ENCODE measurements at places on chromosomes 2 and 18.

GRCh38 chr2:224442071-224442967 is 40.4 kb upstream of the FAM124B start:
- no peak for DNase-seq

DNA sequence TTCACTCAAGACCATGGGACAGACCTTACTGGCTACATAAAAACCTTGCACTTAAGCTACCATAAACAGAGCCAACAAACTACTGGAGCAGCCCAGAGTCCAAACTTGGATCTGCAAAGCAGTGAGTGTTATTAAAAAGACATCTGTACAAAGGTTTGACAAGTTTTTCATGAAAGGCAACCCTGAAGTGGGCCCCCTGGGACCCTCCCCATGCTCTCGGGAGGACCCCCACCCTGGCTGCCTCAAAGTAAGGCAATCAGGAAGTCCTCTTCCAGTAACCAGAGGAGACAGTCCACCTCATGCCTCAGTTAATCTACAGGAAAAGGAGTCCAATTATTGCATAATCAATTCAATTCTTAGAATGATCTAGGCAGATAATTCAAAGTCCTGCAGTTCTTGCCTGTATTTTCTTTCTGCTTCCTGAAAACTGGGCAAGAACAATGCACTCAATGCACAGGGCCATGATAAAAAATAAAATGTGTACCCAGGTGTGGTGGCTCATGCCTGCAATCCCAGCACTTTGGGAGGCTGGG is 69.7 kb downstream of the TBC1D8 start:
- no peak for DNase-seq

GRCh38 chr2:44360749-44361329 is 455 bp downstream of the PREPL start:
- no peak for DNase-seq

DNA sequence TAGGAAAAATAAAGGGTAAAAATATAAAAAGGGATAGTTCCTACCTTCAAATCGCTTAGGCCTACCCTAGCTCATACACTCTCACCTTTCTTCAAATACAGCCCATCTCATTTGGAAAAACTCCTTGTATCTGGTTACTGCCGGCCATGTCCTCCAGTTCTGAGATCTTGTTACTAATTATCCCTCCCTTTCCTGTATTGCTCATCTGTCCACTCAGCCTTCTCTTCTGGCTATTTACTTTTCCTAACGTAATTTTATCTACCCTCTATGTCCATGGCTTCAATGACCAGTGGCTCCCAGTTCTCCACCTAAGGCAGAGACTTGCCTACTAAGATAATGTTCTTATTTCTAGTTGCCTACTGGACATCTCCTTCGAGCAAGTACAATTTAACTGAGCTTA is 342.9 kb upstream of the ACVR2A start:
- DNase-seq: no peak

- DNase-seq: no peak
Measured at GRCh38 chr2:208049006-208049405, 23.7 kb upstream of the PLEKHM3 start.

DNA sequence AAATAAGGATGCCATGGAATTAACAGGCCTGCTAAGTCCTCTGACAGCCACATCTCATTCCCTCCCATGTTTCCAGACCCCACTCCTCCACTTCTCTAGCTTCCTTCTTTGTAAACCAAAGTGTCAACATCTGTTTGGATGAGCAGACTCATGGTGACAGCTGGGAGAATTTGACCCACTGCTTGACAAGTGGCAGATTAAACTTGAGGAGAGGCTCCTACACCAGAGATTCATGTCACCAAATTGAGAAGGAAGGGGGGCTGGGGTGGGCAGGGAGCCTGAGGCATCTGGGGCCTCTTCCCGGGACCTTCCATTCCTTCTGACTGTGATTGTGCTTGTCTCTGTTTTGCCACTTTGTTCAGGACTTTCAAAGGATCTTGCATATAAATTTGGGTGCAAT is 41.0 kb upstream of the IGFBP5 start:
- DNase-seq: no peak

DNA sequence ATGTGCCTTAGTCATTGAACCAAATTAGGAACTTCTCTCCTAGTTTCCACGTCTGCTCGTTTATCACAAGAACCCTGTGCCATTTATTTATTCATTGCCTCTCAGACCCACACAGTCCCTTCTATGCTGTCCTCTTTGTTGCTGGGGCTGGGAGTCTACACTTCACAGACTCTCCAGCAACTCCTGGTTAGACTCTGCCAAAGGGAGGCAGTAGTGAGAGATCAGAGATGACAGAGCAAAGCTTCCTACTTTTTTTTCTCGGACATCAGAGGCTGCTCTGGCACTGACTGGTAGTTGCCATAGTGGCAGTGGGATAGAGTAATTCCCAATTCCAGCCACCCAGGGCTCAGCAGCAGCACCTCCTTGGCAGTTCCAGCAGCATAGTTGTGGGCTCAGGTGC is 277.5 kb downstream of the BCL11A start:
- DNase-seq: no peak

DNA sequence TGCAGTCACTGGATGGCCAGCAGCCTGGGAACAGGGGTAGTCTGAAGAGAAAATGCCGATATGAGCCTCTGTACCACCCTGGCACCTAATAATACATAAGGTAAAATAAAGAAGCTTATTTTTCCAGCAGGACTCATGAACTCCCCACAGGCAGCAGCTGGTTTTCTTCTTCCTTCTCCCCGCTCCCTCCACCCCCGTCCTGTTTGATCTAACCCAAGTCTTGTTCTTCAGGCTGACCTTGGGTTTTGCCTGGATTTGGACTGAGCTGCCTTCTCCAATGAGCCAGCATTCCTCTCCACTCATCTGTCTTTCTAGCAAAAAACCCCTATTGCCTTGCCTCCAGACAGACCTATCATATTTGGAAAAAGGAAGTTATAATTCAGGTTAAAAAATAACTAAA is 111.8 kb downstream of the CELF4 start:
- no peak for DNase-seq

DNA sequence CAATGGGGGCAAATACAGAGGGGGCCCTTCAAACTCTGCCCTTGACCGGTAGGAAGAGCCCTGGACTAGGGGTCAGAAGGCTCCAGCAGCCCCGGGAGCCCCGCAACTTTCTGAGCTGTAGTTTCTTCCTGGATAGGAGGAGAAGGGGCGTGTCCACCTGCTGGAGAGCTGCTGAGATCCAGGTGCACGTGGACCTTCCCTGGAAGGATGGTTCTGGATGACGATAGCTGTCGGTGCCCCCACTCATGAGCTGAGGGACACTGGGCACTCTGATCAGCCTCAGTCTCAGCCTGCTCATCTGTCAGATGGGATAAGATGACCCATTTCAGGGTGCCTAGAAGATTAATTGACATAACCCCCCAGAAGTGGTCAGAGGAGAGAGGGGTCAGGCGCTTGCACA is 125.2 kb upstream of the HDAC4 start:
- no peak for DNase-seq

DNA sequence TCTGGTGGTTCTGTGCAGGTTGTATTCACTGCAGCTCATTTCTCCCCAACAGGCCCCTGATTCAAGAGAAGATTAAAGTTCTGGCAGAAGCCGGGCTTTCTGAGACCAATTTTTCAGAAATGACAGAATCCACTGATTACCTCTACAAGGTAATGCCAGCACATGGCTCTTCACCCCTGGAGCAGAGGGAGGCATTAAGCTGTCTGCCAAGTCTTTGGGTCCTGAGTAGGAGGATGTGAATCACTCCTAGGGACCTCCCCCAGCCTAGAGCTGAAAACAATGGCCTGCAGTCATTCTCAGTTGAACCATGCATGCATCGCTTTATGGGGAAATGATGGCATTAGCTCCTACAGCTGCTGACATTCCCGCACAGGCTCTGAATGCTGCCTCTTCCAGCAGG is 20.5 kb upstream of the RPL37A start:
- DNase-seq: no peak

DNA sequence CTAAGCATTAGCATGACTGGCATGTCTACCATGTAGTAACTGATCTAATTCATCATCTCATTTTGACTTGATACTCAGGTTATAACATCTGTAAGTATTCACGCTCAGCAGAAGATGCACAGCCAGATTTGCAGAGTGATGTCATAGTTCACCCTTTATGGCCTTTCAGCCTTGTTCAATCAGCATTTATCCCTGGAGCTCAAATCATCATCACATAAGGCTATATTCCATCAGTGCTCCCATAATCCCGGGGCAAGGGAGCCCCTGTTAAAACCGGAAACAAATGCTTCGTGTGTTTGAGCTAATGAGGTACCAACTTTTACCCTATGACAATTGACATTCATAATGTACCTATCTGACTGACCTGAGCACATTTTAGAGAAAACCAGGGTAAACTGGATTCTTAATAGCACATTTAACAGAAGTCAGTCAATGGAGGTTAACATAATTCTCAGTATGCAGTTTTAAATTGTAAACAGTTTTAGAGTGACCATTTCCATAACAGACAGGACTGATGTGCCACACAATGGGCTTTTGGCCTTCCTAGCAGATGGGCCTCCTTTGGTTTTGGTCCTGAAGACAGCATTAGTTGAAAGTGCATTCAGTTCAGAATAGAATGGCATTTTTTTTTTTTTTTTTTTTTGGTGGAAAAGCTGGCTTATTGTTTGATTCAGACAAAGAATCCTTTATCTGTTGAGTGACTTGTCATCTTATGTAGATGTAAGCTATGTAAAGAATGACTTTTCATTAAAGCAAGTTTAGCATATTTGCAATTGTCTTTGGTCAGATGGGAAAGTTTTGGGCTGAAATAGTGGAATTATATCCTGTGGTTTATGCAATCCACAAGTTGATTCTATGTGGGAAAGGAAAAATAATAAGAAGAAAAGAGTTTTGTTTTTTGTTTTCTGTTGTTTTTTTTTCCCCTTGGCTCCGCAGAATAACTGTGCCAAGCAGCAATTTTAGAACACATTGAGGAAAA is 866.0 kb upstream of the ACVR2A start:
- DNase-seq: no peak

DNA sequence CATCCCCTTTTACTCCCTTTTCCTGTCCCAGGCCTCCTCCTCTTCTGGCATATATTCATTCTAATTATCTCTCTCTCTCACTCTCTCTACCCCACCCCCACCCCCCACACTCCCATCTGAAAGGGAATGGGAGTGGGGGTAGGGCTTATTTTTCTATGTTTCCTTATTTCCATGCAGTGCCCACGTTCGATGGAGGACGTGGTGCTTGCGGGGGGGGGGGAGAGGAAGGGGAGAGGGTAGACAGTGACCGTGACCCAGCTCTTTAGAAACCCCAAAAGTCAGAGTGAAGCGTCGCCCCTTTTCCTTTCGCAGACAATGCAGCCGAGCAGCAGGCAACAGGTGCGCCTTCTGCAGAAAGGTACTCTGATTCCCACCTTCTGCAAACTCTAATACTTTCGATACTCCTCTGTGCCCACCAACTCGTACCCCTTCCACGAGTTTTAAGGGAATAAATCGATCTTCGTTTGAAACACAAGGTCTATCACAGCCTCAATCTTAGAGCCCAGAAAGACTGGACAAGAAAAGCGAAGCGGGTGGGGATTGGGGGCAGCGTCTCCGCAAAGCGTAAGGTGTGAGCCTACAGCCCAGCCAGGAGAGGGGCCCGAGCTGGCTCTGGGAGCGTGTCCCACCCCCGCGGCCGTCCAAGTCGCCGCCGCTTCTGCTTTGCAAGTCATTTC is 891 bp upstream of the NR4A2 start:
- DNase-seq: no peak

DNA sequence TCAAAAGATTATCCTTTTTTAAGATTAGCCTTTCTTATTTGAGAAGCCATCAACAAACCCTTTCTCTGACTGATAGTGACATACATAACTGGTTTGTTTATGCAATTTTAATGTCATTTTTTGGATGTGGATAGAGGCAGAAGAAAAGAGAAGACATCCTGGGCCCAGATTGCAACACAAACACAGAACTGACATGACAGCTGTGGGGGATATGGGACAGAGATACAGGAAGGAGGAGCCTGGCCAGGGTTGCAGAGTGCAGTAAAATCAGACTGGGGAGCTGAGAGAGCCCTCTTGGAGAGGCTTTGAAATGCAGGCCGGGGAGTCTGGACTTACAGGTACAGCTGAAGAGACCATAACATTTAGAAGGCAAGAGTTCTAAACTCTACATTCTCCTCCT is 65.1 kb downstream of the SIGLEC15 start:
- no peak for DNase-seq

GRCh38 chr2:46315103-46315890 is 18.1 kb downstream of the EPAS1 start:
- DNase-seq: no peak

GRCh38 chr2:71858071-71858470 is 289.6 kb downstream of the CYP26B1 start:
- no peak for DNase-seq

All from CD4-positive, alpha-beta T cell treated with Interleukin-4 for 4 hours (primary cell).